ENCODE measurements at places on chromosomes 12 and 14.
A peak's percentile ranks its signal among the peaks of the same experiment; 100 is the strongest.

GRCh38 chr14:67396381-67396970 is 15.5 kb downstream of the PLEK2 start:
- no peak for DNase-seq

- DNase-seq = peak; percentile 25
Observed at GRCh38 chr12:68455691-68456345, 123.7 kb upstream of the MDM1 start.

DNA sequence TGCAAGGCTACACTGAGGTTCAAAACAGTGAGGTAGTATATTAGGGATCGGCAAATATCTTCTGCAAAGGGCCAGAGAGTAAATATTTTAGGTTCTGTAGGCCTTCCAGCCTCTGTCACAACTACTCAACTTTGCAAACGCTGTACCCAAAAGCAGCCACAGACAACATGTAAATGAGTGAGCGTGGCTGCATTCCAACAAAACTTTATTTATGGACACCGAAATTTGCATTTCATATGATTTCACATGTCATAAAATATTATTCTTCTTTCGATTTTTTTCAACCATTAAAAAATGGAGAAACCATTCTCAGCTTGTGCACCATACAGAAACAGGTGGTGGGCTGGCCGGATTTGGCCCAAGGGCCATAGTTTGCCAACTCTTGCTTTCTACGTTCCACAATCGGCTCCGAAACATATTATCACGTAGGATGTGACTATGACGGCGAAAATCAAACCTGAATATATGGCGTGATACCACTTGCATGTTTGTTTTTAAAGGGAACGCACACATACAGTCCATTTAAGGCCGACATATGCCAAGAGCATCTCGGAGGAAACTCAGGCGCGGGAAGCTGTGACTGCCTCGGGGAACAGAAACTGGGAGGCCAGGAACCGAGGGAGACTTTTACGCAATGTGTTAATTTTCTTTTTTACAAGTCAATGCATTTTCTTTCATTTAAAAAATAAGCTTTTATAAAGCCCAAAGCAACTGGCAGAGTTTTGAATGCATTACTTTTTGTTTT is 7.1 kb downstream of the NCOR2 start:
- DNase-seq = peak; percentile 71

DNA sequence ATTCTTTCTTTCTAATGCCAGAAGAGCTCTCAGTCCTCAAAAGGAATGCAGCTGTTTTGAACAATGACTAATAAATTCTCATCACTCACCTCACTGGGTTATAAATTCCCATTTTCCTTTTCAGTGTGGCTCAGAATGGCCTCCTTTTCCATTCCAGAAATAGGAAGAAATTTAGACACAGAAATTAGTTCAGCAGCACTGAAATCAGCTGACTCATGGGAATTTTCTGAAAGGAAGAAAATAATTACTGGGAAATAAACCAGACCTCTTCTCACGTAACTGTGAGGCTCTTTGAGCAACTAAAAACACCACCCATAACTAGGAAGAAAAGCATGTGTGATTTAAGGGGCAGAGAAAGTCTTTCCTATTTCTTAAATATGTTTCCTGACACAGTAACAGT is 23.8 kb downstream of the CD163 start:
- peak; percentile 27 for DNase-seq

DNA sequence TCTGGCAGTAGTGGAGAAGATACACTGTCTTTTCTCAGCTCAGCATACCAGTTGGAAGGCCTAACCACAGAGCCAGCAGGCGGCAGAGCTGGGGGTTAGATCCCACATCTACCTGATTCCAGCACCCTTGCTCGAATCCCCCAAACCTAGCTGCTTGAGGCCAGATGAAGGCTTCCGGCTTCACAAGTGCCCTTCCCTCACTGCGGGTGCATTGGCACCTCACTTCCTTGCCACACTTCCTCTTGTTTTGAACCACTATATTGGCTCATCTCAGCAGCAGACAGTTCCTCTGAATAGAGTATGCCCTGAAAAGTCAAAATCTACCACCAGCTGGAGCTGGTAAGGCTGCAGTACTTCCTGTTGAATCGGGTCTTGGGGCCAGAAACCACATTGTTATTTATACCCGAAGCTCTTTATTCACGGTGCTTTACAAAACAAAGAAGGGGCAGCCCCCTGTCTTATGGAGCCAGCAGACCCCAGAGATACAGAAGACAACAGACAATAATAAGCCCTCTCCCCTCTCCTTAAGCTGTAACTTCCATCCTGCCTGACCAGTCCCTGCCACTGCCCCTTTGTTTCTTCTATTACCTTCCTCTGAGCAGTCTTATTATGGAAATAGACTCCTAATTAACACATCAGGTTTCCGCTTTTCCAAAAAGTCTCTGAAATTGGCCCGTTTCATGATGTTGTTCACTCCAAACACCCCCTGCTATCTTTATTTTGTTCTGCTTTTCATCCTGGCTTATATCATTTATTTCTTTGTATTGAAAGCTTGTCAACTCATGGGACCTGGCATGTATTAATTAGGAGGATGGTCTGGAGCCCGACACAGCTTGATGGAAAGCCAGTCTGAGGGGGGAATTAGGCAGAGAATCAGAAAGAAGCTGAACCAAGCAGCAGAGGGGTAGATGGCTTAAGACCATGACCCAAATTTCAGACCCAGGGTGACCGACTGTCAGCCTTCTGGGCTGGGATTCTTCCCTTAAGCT is 233.5 kb downstream of the EFCAB11 start:
- DNase-seq = peak; percentile 67

- peak; percentile 39 for DNase-seq
Observed at GRCh38 chr12:103833095-103833775, 7.8 kb downstream of the NT5DC3 start.

GRCh38 chr12:8912914-8913313 is 1.4 kb upstream of the PHC1 start:
- no peak for DNase-seq

- no peak for DNase-seq
Observed at GRCh38 chr12:1703771-1704722, 13.2 kb downstream of the ADIPOR2 start.

DNA sequence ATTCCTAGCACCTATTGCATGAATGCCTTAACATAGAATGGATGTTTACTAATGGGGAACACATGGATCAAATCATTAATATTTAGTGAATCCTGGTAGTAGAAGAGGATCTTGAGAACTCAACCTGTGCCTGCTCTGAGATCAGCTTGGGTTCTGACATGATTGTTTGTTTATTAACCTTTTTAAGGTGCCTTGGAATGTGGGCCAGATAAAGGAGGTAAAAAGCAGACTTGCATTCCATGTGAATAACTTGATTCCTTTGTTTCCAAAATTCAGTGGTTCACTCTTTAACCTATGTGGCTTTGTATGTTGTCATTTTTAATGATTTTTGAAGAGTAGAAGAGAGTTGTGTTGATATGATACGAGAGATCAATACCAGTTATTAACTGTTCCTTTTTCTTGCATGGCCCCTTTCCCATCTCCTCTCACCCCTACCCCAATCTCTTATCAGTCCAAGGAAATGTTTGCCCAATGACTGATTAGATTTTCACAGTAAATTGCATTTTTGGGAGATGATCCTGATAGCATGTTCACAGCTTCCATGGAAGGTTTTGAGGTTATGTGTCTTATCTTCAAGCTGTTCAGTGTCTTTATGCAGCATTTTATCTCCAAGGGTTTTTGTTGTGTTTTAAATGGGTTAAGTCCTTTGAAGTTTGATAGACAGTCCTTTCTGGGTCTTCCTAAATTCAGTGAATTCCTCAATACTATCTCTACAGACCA is 193.7 kb upstream of the FRMD6 start:
- no peak for DNase-seq

- peak; percentile 87 for DNase-seq
Observed at GRCh38 chr12:92123780-92124688, 21.6 kb downstream of the BTG1 start.

- no peak for DNase-seq
Observed at GRCh38 chr12:4108803-4109345, 164.7 kb upstream of the CCND2 start.

GRCh38 chr14:23430723-23431085 is 4.8 kb downstream of the MYH7 start:
- DNase-seq = no peak

DNA sequence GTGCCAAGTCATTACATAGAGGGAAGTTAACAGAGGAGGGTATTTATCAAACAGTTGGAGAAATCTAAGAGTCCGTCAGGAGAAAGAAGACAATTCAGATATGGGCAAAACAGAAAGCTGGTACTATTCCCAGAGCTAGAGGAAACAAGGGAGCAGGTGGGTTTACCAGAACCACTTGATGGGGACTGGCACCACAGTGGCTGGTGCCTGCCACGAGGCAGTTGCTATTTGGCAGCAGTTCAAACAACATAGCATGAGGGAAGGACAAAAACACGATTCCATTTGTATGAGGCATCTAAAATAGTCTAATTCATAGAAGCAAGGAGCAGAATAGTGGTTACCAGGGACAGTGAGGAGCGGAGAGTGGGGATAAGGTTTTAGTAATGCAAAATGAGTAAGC is 24.6 kb upstream of the KLRD1 start:
- DNase-seq = no peak

- no peak for DNase-seq
Observed at GRCh38 chr14:76564471-76565422, 188.8 kb downstream of the ESRRB start.

DNA sequence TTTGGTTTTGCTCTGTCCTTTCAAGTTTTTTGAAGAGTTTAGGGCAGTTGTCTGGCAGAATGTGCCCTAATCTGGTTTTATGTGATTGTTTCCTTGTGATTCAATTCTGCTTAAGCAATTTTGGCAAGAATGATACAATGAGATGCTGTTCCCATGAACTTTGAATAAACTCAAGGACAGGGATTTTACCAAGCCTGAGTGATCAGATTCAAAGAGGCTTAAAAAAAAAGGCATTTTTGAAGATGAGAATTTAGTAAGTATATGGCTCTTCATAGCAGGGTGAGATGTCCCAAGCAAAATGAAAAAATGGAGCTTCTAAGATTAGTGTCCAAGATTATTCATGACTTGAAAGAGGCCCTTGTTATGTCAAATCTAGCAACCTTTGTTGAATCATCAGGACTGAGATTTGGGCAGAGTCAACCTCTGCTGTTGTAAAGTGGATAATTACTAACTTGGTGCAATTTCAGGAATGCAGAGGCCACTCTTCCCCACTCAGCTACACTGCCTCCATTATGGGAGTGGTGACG is 180.6 kb upstream of the NUDT4 start:
- DNase-seq = no peak

DNA sequence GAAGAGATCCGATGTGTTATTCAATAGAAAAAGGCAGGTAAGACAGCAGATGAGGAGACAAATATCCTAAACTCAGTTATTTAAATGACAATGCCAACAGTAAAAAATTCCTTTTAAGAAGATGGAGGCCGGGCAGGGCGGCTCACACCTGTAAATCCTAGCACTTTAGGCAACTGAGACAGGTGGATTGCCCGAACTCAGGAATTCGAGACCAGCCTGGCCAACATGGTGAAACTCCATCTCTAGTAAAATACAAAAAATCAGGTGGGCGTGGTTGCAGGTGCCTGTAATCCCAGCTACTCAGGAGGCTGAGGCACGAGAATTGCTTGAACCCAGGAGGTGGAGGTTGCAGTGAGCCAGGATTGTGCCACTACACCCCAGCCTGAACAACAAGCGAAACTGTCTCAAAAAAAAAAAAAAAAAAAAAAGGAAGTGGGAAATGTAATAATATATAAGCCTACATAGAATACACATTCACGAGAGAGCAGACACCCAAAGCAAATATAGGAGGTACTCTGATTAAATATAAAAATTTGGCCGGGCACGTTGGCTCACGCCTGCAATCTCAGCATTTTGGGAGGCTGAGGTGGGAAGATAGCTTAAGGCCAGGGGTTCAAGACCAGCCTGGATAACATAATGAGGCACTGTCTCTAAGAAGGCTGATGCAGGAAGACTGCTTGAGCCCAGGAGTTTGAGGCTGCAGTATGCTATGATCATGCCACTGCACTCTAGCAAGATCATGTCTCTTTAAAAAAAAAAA is 19.0 kb downstream of the CORO1C start:
- DNase-seq = no peak

DNA sequence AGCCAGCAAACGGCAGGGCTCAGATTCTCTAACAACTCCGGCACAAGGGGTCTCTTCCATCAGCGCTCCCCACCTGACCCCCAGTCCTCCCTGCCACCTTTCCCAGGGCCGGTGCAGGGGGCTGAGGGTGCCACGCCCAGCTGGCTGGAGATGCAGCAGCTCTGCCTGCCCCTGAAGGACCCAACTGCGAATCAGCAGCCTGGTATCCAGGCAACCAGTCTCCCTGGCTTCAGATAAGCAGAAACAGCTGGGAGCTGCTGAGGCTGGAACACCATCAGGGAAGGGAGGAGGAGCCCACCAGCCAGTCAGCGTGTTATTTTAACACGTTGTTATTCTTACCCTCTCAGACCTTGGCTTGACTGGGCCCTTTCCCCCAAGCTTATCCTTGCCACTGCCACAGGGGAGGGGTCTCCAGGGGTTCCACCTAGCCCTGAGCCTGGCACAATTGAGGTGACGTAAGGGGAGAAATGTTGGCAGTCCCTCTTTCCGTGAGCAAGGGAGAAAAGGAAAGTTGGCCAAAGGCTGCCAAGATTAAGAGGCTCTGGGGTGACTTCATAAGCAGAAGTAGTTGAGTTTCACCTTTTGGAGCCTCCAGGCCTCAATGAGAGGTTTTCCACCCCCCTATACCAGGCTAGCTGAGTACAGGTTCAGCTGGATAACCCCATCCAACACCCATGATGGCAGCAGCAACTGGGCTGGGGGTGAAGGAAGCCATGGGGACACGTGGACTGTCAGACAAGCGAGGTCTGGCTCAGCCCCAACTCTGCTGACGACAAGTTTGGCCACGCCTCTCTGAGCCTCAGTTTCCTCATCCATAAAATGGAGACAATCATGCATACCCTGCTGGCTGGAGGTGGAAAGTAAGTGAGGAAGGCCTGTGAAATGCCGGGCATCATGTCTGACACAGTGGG is 91.1 kb downstream of the IRF2BPL start:
- DNase-seq = no peak

- no peak for DNase-seq
Observed at GRCh38 chr12:111355201-111355925, 13.5 kb downstream of the PHETA1 start.

DNA sequence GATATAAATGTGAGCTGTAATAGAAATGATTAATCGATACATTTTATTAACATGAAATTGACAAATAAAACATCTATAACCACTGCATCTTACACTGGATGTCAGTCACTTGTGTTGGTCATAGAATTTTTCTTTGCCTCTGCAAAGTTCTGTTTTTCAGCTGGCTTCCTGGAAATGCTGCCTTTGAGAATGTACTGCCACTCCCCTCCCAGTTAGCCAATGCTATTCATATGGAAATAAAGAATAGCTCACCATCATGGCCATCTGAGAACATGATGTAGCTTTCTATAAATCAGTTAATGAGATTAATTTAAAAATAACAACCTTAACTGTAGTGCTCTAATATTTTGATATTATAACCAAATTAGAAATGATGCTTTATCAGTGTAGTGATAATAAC is 41.1 kb downstream of the SLCO1B1 start:
- no peak for DNase-seq

DNA sequence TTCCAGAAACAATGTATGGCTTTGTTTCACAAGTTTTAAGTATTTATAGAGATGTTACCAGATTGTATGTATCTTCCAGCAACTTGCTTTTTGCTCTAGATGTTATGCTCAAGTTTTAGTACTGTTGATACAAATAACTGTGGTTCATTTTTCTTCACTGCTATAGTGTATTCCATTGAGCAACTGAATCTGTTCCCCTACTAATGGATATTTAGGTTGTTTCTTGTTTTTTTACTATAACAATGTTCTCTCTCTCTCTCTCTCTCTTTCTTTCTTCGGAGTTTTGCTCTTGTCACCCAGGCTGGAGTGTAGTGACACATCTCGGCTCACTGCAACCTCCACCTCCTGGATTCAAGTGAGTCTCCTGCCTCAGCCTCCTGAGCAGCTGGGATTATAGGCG is 16.6 kb downstream of the HCAR2 start:
- no peak for DNase-seq

All from suppressor macrophage treated with lipopolysaccharide for 4 hours (primary cell).